ENCODE measurements at places on chromosomes 12 and 14. TPM values are rescaled to one million over a fixed set of nuclear protein-coding genes. Genes with fewer than 3 reads are reported as not detected.
A peak's percentile ranks its signal among the peaks of the same experiment; 100 is the strongest.

DNA sequence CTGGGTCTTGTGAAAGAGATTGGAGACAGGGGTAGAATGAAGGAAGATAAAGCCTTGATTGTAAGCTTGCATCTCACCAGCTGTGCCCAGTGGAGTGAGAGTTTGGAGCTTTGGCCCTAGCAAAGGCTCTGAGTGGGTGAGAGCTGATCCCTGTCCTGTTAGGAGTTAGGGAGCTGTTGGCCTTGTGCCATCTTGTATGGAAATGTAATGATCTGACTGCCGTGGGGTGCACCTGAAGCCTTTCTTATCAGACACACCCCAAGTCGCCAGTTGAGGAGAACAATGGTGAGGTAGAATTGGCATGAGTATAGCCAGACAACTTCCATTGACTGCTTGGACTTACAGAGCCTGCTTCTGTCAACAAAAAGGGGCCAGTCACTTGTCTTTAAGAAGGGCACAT lies 130.1 kb downstream of the PRKCH start:
- no peak overlapping the region for H3K27ac ChIP-seq
- no peaks in the 10 kb centered on the region for H3K27me3 ChIP-seq
- no peaks in the 10 kb centered on the region for H3K36me3 ChIP-seq

GRCh38 chr12:108498136-108498535 lies 16.9 kb upstream of the FICD start:
- H3K4me1 ChIP-seq: no peaks in the 10 kb centered on the region
- no peak overlapping the region for H3K4me3 ChIP-seq
- no peaks in the 10 kb centered on the region for H3K36me3 ChIP-seq
- H3K27me3 ChIP-seq: no peaks in the 10 kb centered on the region
- no peak overlapping the region for H3K27ac ChIP-seq

GRCh38 chr12:32151086-32151485 lies 44.4 kb downstream of the BICD1 start:
- no peaks in the 10 kb centered on the region for H3K36me3 ChIP-seq
- no peak for DNase-seq
- H3K27me3 ChIP-seq: no peaks in the 10 kb centered on the region
- no peak overlapping the region for H3K27ac ChIP-seq
- no peak overlapping the region for H3K4me3 ChIP-seq

DNA sequence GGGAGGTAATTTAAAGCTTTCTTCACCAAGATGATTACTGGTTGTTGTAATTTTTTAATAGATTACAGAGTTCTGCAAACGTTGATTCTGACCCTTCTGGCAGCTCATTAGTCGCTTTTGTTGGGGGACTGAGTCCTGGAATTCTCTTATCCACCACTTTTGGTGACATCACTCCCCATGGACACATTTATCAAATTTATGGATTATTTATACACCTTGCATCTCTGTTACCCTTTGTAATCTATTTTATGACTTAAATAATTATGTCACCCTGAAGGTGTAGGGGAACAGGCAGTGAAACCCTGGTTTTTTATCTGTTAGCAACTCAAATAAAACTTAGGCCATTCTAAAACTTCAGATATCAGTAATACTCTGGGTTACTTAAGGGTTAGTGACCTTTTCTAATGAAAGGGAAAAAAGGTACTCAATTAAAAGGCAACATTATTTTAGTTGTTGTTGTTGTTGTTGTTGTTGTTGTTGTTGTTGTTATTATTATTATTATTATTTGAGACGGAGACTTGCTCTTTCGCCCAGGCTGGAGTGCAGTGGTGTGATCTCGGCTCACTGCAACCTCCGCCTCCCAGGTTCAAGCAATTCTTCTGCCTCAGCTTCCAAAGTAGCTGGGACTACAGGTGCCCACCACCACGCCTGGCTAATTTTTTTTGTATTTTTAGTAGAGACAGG lies 58.9 kb upstream of the RNU6-7 start:
- no peak for DNase-seq
- H3K4me1 ChIP-seq: no peaks in the 10 kb centered on the region
- no peak overlapping the region for H3K4me3 ChIP-seq
- no peak overlapping the region for H3K27ac ChIP-seq
- H3K36me3 ChIP-seq: peaks cover 34% of the 10 kb centered on the region
- H3K27me3 ChIP-seq: no peaks in the 10 kb centered on the region

DNA sequence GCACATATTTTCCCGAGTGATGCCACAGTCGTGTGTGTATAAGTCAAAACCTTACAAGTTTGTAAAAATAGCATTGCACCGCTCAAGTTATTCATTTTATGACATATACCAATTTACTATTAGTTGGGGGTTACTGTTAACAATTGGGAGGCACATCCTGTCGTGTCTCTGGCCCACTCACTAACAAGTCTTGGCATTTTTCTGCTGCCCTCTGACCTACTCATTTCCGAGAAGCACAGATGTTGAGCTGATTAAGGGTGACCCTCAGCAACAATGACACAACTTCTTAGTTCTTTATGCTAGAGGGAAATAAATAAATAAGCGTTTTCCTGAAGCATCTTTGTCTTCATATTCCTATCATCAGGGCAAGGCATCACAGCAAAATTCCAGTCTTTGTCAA lies 6.8 kb upstream of the ATG14 start:
- peaks cover 8% of the 10 kb centered on the region for H3K4me1 ChIP-seq
- H3K27ac ChIP-seq: no peak overlapping the region
- no peaks in the 10 kb centered on the region for H3K36me3 ChIP-seq
- H3K27me3 ChIP-seq: no peaks in the 10 kb centered on the region
- H3K4me3 ChIP-seq: no peak overlapping the region
- no peak for DNase-seq

DNA sequence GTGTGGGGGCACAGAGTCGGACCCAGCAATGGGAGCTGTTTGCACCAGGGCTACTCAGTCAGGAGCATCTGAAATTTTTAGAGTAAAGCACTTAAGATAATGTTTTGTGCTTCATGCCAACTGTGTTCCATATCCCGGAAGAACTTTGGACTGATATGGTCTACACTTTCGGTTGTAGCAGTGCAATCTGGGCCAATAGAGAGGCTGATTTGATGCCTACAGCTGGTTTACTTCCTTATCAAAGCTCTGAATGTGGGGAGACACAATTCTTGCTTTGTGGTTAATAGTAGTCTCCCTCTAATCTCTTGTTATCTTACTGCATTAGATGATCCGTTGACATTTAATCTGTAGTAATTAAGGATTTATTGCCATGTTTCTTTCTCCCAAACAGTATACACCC lies 7.8 kb upstream of the VDR start:
- no peaks in the 10 kb centered on the region for H3K36me3 ChIP-seq
- H3K4me1 ChIP-seq: no peaks in the 10 kb centered on the region
- peak overlapping the region; percentile 45 for H3K27ac ChIP-seq

The VSIG10 gene
- total RNA-seq: 342 TPM

DNA sequence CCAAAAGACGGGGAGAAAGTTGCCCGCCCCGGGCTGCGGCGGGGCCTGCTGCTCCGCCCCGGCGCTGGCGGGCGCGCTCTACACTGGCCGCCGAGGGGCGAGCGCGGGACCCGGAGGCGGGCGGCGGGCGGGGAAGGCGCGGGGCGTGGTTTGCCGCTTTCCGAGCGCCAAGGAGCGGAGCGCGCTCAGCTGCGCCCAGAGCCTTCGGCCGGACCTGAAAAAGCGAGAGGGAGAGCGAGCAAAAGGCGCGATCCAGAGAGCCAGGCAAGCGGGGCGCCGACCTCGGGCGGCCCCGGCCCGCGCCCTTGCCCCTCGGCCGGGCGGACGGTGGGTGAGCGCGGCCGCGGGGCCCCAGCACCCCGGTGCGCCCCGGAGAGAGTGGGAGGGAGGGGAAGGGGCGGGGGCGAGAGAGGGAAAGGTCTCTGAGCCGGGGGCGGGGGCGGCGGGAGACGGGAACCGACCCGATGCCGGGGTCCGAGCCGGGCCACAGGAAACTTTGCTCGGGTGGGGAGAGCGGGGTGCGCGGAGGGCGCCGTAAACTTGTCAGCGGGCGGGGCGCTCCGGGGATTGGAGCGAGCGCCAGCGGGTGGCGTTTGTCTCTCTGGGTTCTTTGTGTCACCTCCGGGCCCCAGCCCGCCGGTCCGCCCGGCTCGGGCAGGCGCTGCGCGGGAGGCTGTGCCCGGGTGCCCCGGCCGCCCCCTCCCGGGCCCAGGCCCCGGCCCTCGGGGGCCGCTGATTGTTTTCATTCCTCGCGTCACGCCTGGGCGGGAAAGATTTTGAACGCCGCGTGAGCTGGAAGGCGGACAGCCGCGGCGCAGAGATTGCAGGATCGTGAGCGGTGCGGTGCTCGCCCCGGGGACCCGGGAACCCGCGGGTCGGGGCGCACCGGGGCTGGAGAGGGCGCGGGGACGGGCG lies at the start of gene SYNE2:
Gene SYNE2, plus strand, starts transcription at position 188 of the 915 bp plus-strand sequence. CDS start 56,145 bp downstream, outside the sequence.
- peak within 1 kb of the TSS; percentile 98 for H3K4me3 ChIP-seq
- H3K36me3 ChIP-seq: no peaks in the 10 kb centered on the region
- H3K4me1 ChIP-seq: no peaks in the 10 kb centered on the region

- H3K36me3 ChIP-seq: no peaks in the 10 kb centered on the region
- H3K27ac ChIP-seq: peak overlapping the region; percentile 95
- H3K27me3 ChIP-seq: no peaks in the 10 kb centered on the region
Observed at GRCh38 chr12:56188131-56188777, 1.0 kb downstream of the SMARCC2 start.

DNA sequence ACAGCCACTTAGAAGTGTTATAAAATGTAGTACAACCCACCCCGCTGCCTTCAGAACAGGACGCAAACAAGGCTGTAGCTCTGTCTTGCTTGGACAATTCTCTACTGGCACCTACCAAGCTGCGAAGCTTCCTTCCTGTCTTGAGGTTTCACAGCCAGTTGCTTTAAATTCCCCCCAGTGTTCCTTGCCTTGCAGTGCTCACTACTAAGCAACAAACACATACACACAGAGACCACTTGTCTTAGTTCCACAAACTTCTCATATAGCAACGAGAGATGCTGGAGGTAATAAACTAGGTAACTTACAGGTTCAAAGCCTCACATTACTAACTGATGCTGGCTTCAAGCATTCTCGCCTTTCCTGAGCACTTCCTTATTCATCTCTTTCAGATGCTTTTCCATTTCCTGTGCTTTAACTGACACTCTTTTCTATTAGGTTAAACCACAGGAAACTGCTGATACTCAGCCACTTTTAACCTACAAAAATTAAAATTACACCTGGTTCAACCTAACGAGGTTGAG lies 91.5 kb upstream of the PTGDR start:
- peak overlapping the region; percentile 46 for H3K27ac ChIP-seq
- H3K27me3 ChIP-seq: no peaks in the 10 kb centered on the region
- DNase-seq: peak; percentile 62
- no peak overlapping the region for H3K4me3 ChIP-seq

- H3K27me3 ChIP-seq: no peaks in the 10 kb centered on the region
- no peak overlapping the region for H3K4me3 ChIP-seq
- no peaks in the 10 kb centered on the region for H3K4me1 ChIP-seq
- no peaks in the 10 kb centered on the region for H3K36me3 ChIP-seq
Observed at GRCh38 chr14:75343911-75344310, 65.3 kb downstream of the FOS start.

The SLC35E3 gene
- 18.6 TPM for total RNA-seq

DNA sequence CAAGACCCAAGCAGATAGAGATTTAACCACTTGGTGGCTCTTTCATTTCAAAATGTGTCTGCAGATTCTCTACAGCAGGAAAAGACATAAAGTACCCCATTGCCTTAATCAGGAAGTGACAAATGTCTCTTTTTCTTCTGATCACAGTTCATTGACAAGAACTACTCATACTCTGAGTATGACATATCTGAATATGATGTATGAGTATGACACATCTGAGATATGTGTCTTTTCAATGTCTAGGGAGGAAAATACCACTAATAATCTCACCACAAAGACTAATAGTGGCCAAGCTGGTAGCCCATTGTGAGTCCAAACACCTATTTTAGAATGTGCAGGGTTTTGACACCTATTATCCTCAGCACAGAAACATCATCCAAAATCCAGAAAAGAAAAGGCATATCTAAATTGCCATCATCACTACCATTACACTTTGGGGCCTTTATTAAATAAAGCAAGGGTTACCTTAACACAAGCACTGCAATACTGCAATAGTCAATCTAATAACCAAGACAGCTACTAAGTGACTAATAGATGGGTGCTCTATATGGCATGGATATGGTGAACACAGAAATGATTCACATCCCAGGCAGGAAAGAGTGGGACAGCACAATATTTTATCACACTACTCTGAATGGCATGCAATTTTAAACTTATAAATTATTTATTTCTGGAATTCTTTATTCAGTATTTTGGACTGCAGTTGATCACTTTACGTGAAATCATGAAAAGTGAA lies 243.7 kb upstream of the FAR2 start:
- H3K4me1 ChIP-seq: no peaks in the 10 kb centered on the region
- H3K36me3 ChIP-seq: no peaks in the 10 kb centered on the region
- H3K27ac ChIP-seq: no peak overlapping the region
- no peaks in the 10 kb centered on the region for H3K27me3 ChIP-seq
- no peak for DNase-seq

GRCh38 chr12:81257947-81258551 lies 180.2 kb downstream of the ACSS3 start:
- no peaks in the 10 kb centered on the region for H3K4me1 ChIP-seq
- no peak overlapping the region for H3K27ac ChIP-seq
- no peaks in the 10 kb centered on the region for H3K27me3 ChIP-seq

DNA sequence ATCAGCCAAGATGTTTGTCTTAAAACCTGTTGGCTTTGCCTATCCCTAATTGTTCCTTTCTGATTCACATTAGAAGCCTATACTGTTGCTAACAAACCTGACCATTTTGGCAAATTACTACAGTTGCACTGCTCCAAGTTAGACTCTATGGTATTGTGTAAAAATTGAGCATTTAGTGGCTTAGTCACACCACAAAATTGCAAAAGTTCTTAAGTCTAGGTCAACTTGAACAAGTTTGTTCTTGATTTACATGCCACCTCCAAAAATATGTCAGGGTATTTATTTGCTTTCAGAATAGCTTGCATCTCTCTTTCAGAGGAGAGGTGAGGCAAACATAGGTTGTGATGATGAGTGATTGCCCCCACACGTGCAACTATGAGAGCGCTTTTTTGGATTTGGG lies 27.0 kb upstream of the PTHLH start:
- H3K27me3 ChIP-seq: no peaks in the 10 kb centered on the region
- no peak overlapping the region for H3K27ac ChIP-seq
- H3K4me1 ChIP-seq: no peaks in the 10 kb centered on the region
- no peaks in the 10 kb centered on the region for H3K36me3 ChIP-seq
- H3K4me3 ChIP-seq: no peak overlapping the region
- DNase-seq: no peak

DNA sequence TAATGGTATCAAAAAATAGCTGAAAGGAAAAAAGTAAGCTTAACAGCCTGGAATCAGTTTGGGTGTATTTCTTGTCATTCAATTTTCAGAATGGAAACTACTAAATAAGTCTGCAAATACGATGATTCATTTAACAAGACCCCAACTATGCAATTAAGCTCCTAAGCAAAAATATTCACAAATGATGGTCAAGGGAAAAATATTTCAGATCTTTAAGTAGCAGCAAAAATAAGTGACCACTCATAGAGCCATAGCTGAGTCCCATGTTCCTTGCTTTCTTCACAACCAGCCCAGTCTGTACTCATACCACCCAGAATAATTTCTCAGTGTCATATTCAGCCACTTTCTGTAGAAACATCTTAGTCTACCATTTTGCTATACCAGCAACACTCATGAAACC lies 185.4 kb downstream of the PPM1H start:
- H3K4me3 ChIP-seq: no peak overlapping the region
- no peak for DNase-seq
- H3K27me3 ChIP-seq: no peaks in the 10 kb centered on the region
- no peaks in the 10 kb centered on the region for H3K36me3 ChIP-seq
